Activated naive CD4-positive, alpha-beta T cell treated with anti-CD3 and anti-CD28 coated beads, Interleukin-2, amount 10 ng/mL, durations not matched to agents 7 days and 5 days (primary cell): ENCODE measurements at places on chromosomes 3 and 15.

GRCh38 chr15:42723068-42723467 is 13.9 kb downstream of the CDAN1 start:
- no peak for DNase-seq

- DNase-seq = no peak
These were observed 77.6 kb upstream of the SNRPN start for GRCh38 chr15:24877174-24877573.

GRCh38 chr3:61808526-61808925 is 247.2 kb downstream of the PTPRG start:
- DNase-seq = no peak

DNA sequence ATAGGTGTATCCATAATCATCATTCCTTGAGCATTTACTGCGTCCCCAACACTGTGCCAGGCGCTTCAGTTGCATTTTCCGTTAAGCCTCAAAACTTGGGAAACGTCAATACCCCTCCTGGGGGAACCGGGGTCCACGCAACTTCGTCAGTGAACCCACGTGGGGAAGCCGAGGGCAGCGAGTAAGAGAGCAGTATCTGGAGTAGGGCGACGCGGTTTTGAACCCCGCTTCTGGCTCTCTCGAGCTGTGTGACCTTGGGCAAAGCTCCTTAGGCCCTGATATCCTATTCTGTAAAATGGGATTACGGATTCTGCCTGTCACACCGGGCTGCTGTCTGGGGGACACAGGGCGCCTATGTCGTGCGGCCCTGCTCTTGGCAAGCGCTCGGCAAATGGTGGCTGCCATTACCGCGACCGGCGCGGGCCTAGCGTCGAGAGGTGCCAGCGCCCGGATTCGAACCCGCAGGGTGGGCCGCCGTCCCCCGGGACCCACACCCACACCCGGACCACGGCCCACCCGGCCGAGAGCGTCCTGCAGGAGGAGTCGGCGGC is 590 bp downstream of the POLG start:
- DNase-seq = no peak

DNA sequence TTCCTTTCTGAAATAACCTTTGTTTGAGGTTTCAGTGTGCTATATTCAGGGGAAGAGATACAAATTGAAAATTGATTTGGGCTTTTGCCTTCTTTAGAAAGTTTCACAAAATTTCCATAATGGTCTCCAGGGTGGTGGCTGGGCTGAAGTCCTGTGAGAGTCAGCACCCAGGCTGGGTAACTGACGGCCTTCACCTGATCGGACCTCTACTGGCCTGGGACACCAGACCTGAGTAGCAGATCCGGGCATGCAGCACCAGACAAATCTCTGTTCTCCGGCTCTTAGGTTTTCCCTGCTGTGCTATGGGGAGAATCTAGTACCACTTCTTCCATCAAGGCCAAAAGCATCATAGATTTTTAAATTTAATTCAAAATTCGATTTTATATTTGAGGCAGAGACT is 133.0 kb upstream of the LMCD1 start:
- DNase-seq = no peak

DNA sequence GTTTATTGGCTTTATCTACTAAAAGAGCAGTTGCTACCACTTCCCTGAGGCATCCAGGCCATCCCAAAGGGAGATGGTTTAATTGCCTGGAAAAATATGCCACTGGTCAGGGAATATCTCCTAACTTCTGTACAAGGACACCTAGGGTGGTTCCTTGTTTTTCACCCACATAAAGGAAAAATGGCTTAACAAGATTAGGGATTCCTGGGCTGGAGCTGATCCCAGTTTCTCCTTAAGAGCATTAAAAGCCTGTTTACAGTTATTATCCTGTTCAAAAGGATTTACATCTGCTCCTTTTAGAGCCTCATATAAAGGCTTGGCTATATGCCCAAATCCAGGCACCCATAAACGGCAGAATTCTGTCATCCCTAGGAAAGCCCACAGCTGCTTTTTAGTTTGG is 70.2 kb upstream of the WNT7A start:
- no peak for DNase-seq

- no peak for DNase-seq
These were observed 99.6 kb downstream of the ABI3BP start for GRCh38 chr3:100893590-100893989.

DNA sequence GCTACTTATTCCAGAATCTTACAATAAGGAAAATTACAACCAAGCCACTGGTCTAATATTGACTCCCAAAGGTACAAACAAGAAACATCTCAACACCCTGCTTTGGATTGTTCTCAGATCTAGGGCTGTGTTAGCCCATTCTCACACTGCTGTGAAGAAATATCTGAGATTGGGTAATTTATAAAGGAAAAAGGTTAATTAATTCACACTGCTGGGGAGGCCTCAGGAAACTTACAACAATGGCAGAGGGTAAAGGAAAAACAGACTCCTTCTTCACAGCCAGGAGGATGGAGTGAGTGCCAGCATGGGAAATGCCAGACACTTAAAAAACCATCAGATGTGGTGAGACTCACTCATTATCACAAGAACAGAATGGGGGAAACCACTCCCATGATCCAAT is 208.3 kb downstream of the ULK4 start:
- no peak for DNase-seq

DNA sequence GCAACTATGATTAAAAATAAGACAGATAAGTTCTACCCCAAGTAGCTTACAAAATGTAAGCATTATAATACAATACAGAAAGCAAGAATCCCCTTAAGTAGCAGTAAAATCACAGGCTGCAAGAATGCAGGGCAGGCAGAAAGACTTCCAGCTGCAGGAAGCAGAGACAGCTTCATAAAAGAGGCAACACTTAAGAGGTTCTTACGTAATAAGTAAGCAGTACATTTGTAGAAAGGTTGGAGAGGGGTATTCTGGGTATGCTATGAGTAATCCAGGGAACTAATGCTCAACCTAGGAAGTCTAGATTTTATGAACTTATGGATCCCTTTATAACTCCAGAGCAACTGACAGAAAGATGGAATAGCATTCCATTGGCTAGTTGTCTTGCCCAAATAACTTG is 151.6 kb downstream of the IL5RA start:
- DNase-seq = no peak

DNA sequence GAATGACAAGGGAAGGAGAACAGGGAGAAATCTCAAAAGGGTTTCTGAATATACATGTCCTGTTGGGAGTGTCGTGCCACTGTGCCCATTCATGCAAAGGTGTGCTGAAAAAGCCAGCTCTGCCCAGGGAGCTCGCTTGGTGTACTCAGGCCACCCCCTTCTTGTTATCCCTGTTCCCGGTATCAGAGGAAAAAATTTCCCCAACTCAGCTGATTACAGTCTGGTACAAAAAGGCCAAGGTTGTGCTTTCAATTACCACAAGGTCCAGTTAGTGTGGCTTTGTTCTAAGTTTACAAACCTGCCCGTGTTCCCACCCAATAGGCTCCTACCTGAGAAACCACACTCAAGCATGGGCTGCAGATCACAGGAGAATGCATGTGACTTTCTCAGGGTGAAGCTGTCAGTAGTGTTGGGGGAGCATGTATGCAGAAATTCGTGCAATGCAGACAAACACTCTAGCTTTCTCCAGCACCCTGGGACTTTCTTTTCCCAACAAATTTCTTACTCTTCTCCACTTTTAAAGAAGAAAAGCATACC is 648.5 kb downstream of the NR2F2 start:
- no peak for DNase-seq

- DNase-seq = no peak
These were observed 11.5 kb upstream of the LMCD1 start for GRCh38 chr3:8490079-8490552.

DNA sequence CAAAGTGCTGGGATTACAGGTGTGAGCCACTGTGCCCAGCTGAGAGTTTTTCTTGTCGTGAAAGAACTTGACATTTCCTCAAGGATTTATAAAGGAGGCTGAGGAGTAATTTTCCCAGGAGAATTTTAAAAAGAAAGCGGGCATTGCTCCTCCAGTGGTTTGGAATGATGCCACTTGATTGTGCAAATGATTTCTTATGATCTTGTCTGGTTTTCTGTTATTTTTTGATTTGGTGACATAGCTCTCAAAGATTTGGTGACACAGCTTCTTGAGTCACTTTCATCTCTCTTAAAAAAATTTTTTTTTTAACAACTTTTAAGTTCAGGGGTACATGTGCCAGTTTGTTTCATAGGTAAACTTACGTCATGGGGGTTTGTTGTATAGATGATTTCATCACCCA is 24.6 kb upstream of the NFKBIZ start:
- no peak for DNase-seq

GRCh38 chr3:72473156-72473555 is 375.1 kb downstream of the SHQ1 start:
- DNase-seq = no peak

GRCh38 chr15:66401130-66402021 is 14.7 kb downstream of the MAP2K1 start:
- DNase-seq = peak; percentile 37

- DNase-seq = no peak
These were observed 5.3 kb downstream of the DLL4 start for GRCh38 chr15:40934457-40934856.

GRCh38 chr3:172217877-172218276 is 178.5 kb downstream of the FNDC3B start:
- no peak for DNase-seq

DNA sequence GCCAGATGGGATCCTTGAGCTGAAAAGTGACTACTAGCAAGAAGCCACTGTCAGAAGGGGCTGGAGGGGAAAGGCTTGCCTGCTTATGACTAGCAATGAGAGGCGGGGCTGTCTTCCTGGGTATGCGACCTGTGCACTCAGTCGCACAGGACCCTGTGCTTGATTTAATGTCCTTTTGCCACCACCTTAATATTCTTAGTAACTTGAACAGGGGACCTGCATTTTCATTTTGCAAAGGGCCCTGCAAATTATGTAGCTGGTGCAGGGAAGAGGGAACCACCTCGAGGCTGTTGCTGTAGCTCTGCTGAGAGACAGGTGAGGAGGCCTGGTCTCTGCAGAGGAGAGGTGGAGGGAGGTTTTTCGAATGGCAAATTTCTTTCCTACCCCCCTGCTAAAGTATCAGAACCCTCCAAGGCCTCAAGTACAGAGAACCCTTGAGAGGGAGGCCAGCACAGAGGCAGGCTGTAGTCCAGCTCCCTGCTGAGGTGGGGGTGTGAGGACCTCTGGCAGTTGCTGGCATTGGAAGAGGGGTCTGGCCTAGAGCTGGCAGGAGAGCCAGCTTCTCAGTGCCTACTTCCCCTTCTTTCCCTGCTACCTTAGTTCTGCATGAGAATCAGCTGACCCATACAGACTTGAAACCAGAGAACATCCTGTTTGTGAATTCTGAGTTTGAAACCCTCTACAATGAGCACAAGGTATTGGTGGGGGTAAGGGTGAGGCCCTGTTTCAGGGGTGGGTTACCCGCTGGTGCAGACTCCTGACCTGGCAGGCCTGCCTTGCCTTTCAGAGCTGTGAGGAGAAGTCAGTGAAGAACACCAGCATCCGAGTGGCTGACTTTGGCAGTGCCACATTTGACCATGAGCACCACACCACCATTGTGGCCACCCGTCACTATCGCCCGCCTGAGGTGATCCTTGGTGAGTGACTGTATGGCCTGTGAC is 11.4 kb downstream of the CLK3 start:
- DNase-seq = no peak

DNA sequence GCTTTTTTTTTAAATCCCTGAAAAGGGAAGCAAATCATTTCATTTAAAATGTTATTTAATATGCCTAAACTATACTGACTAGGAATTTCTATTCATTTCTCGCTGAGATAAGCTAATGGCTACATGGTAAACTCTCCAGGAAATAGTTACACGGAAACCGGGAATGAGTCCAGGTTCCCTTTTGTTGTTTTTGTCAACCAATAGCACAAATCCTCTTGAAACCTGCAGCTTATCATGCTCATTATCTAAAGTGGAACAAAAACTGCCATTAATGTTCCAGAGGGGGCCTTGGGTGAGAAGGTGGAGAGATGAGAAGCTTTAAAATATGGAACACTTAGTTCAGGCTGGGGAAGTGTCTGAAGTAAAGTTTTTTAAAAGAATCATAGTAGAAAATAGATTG is 113.5 kb upstream of the ALCAM start:
- no peak for DNase-seq

- DNase-seq = no peak
These were observed 159.6 kb upstream of the IL12A start for GRCh38 chr3:159829056-159829455.

- DNase-seq = peak; percentile 23
These were observed at the start of gene RBMS3 for GRCh38 chr3:29280404-29281093. Gene RBMS3, plus strand, starts transcription at chr3:29281071.

DNA sequence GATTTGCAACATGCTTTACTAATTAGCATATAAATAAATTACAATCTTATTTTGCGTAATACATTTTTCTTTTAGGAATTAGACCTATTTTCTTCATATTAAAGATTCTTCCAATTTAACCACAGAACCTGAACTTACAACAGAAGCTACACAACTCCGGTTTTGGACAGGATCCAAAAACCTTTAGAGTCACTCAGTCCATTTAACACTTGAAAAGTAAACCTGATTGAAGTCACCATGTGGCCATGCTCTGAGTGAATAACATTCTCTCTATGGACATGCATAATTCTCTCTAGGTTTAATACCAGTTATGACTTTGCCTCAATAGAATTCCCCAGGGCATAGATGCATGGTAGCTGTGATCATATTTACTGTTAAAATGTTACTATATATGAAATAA is 751.0 kb downstream of the VGLL3 start:
- no peak for DNase-seq

DNA sequence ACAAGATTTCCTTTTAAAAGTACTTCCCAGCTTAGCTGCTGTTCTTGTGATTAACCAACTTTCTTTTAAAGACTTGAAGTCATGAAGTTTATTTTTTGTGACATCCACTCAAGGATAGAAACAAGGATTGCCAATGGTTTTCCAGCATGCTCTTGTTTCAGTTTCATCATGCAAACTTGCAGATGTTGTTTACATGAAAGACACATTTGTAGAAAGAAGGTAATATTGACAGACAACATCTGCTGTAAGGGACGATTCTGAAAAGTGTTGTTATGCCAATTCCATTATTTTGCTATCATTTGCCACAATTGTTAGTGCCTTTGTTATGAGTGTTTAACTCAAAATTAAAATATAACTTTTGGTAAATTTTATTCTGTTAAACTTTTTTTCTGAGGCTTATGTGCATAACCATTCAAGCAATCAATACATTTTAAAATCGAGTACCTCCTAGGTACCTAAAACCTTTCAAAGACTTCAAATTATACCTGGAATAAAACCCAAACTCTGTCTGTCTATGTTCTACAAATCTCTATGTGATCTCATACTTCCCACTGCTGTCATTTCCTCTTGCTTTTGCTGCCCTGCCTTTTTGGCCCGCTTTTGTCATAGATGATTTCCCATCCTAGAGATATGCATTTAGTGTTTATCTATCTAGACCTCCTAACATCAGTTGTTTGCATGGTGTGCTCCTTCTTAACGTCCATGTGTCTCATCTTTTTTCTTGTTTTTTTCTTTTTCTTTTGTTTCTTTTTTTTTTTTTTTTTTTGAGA is 630.4 kb downstream of the NR2F2 start:
- DNase-seq = no peak
